Aorta (tissue), 5 donors: ENCODE measurements at places on chromosomes 16 and 17.

DNA sequence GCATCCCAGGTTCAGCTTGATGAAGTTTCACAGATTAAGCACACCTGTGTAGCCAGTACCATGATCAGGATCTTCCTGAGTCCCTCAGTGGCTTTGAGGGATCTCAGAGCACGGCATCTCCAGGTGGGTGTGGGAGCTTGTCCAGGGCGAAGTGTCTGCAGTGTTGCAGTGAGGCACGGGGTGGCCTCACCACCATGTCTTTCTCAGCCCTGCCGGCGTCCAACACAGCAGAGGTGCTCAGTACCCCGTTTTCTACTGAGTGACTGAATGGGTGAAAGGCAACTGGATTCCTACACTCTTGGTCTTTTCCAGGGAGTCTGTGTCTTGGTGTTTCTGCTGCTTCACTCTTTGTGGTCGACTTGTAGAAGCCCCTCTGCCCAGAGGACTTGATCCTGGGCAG is 63.7 kb downstream of the MPRIP start:
- no peak for DNase-seq

- DNase-seq, result peak; percentile 59
These were observed 46.3 kb downstream of the CYB5D2 start for GRCh38 chr17:4189280-4189679.

DNA sequence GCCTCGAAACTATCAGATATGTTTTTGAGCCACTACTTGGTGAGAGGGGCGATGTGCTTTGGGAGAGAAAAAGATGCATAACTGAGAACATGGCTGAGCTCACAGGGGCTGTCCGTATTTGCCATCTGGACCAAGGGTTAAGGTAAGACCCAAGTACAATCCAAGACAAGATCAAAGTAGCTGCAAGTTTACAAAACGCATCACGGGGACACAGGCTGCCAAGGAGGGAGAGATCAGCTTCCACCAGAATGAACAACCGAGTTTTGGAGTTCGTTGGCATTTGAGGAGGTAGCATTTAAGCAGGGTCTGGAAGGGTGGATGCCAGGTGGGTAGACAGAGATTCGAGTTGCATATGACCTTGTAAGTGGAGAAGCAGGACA is 2.2 kb downstream of the PITPNC1 start:
- no peak for DNase-seq

GRCh38 chr17:74345433-74346241 is 16.0 kb downstream of the BTBD17 start:
- DNase-seq, result no peak

DNA sequence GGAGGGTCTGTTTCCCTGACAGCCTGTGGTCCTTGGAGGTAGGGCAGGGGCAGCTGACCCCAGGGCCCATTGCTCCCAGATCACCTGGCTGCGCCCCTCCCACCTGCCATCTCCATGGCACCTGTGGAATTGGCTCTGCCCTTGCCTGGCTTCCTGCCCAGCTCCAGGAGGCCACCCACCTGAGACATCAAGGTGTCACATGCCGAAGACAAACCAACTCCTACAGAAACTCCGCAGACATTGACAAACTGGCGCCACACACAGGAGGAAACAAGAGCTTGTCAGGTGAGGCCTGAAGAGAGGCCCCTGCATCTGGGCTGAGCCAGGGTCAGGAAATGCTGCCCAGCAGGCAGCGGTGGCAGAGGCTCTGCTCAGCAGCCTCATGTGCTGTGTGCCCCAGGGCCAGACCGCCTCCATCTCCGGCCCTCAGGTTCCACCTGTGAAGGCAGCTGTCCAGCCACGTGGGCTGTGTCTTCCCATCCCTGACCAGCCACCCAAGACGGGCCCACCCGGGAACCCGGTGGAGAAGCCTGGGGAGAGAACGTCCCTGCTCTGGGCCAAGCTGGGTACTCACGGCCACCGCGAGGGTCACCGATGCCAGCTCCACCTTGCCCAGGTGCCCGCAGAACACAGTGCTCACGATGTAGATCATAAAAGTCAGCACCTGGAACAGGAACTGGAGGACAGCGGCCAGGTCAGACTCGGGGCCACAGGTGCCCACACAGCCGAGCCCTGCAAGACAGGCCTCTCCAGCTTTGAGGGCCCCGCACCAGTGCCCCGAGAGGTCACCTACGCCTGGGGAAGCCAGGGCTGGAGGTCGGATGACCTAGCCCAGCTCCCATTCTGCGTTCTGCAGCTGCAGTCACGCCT is 1.6 kb downstream of the SLC47A2 start:
- no peak for DNase-seq

GRCh38 chr17:57599271-57600045 is 145.6 kb downstream of the CCDC182 start:
- peak; percentile 61 for DNase-seq

DNA sequence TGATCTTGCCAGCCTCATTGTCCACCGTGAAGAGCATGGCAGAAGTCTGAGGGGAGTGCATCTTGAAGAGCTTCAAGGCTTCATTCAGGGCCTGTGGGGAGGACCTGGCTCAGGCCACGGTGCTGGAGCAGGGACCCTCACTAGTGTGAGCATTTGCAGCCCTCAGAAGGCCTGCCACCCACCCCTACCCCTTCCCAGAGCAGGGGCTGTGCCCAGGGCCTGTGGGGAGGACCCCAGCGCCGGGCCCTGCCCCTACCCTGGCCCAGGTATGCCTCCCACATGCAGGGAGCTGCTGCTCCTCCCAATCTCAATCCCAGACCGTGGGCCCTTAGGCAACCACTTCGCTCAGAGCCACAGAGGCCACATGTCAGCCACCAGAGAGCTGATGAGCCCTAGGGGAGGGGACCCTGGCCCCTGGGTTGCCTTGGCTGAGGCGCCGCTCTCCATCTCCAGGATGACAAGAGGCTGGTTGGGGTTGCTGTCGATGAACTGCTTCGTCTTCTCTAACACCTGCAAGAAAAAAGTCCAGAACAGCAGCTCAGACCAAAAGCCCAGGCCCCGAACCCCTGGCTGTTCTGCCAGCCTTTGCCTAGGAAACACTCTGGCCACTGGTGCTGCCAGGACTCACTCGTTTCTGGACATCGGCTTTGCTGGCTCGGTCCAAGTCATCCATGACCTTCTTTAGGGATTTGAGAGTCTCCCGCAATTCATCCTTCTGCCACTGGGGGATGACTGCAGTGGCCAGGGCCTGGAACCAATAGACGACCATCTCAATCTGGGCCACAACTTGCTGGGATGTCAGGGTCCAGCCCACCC is 1.8 kb upstream of the EXOSC6 start:
- peak; percentile 69 for DNase-seq

- DNase-seq, result no peak
These were observed 378.1 kb upstream of the CDH11 start for GRCh38 chr16:65500007-65500406.

DNA sequence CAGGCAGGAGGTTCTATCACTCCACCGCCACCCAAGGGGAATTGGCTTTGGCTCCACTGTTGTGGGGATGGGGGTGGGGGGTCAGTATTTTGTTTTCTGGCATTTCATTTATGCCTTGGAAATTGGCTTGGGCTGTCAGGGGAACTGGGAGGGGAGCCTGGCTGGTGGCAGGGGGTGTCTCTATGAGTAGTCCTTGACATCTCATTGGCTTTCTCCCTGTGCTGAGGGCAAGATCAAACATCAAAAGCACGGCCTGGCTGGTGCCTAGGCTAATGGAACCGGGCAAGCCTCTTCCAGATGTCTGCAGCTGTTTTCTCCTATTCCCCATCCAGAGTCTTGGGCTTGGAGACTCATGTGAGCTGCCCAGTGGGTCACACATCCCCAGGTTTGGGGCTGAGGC is 17.4 kb upstream of the NGFR start:
- DNase-seq, result no peak

- DNase-seq, result no peak
These were observed 8.7 kb downstream of the C16orf87 start for GRCh38 chr16:46822270-46822669.

DNA sequence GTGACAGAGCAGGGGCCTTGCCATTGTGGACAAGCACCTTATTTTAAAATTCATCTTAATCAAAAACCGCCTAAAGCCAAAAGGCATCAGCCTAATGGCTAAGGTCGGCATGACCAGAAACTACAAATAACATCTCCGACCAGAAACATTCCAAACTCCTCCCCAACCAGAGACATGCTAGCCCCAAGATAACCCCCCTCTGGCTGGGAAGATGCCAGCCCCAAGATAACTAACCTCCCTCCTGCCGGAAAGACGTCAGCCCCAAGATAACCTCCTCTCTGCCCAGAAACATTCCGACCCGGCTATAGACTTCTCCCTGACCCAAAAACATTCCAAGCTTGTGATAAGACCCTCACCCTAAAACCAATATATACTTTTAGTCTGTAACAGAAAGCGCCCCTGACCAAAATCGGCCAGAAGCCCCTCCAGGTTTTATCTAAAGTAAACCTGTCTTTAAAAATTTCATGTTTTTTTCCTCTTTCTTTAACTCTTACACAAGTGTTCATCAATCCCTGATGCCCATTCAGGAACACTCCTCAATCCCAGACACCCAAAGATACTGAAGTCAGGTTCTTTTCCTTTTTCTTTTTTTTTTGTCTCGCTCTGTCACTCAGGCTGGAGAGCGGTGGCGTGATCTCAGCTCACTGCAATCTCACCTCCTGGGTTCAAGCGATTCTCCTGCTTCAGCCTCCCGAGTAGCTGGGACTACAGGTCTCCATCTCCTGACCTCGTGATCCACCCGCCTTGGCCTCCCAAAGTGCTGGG is 32.7 kb downstream of the TLE7 start:
- no peak for DNase-seq

- DNase-seq, result peak; percentile 91
These were observed 785 bp downstream of the NME3 start for GRCh38 chr16:1770328-1771187.

GRCh38 chr16:88973415-88974050 is 3.5 kb downstream of the CBFA2T3 start:
- no peak for DNase-seq

DNA sequence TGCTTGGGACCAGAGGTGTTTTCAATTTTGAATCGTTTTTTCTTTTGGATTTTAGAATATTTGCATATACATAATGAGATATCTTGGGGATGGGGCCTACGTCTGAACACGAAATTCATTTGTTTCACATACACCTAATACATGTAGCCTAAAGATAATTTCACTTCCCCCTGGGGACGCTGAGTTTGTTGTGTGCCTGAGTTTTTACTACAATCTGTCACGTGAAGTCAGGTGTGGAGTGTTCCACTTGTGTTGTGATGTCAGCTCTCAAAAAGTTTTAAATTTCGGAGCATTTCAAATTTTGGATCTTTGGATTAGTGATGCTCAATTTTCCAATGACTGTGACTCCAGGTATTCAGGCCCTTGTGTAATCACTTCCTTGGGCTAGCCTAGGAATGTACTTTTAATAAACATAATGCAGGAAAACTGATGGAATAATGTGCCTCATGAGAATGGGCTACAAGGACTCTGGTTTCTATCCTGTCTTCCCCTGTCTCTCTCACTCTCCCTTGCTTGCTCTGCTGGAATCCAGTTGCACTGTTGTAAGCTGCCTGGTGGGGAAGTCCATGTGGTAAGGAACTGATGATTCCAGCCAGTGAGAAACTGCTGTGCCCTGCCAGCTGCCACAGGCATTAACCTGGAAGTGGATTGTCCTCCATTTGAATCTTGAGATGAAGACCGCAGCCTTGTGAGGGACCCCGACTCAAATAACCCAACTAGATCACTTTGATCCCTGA is 403.8 kb downstream of the SHISA9 start:
- DNase-seq, result no peak

- DNase-seq, result no peak
These were observed 54.8 kb downstream of the OR1D5 start for GRCh38 chr17:3008336-3009288.

- DNase-seq, result peak; percentile 71
These were observed 1.3 kb upstream of the RAB40C start for GRCh38 chr16:588639-588888.

DNA sequence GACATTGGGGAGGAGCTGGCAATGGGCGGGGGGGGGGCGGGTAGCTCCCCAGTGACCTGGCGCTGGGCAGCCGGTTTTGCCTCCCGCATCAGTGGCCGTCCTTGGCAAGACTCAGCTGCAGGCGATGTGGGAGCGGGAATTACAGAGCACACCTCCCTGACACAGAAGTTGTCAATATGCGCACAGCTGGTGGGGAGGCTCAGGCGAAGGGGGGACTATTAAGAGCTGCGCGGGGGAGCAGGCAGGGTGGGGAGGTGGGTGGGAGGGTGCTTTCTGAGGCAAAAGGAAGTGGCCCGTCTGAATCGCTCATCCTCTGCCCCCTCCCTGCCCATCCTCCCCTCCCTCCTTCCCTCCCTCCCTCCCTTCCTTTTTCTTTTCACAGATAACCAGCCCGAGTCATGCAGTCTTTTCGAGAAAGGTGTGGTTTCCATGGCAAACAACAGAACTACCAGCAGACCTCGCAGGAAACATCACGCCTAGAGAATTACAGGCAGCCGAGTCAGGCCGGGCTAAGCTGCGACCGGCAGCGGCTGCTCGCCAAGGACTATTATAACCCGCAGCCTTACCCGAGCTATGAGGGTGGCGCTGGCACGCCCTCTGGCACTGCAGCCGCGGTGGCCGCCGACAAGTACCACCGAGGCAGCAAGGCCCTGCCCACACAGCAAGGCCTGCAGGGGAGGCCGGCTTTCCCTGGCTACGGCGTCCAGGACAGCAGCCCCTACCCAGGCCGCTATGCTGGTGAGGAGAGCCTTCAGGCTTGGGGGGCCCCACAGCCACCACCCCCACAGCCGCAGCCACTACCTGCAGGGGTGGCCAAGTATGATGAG is 44.0 kb downstream of the SREBF1 start:
- DNase-seq, result no peak

DNA sequence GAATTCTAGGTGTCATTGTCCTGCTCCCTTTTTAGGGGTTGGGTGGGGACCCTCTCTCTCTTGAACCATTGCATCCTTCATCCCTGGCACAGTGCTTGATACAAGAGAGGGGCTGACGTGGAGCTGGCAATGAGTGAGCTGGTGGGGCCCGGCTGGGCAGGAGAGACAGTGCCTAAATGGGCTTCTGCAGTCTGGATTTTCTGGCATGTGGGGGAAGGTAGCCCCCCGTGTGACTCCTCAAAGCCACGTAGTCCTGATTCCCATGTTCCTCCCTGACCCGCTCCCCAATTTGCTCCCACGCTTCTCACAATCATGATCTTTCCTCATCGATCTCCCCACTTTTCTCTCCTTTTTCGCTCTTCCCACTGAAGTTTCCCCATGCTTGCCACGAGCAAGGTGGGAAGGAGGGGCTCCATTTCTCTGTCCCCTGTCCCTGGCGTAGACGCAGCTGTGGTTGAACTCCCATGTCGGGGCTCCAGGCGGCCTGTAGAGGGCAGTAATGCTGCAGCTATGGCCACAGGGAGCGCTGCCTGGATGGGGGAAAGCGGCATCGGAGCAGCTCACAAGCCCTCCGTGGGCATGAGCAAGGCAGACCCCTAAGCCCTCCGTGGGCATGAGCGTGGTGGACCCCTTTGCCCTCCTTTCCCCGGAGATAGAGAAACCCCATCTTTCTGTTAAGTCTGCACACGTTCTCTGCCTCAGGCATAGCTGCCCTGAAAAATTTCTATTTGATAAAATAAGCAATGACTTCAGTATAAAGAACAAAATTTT is 47.5 kb downstream of the HAPSTR1 start:
- DNase-seq, result peak; percentile 88

GRCh38 chr17:17495536-17496188 is 533 bp downstream of the RASD1 start:
- DNase-seq, result peak; percentile 83
